NCI-H510A treated with DMSO at 0.1 percent for 48 hours (cell line): ENCODE measurements at places on chromosomes 7 and 10.

- DNase-seq: no peak
Measured at GRCh38 chr7:2729031-2729892, 41.3 kb downstream of the AMZ1 start.

- peak; percentile 23 for DNase-seq
Measured at GRCh38 chr7:120741371-120742042, 116.4 kb downstream of the TSPAN12 start.

- no peak for DNase-seq
Measured at GRCh38 chr10:62638062-62638477, 166.4 kb upstream of the ADO start.

DNA sequence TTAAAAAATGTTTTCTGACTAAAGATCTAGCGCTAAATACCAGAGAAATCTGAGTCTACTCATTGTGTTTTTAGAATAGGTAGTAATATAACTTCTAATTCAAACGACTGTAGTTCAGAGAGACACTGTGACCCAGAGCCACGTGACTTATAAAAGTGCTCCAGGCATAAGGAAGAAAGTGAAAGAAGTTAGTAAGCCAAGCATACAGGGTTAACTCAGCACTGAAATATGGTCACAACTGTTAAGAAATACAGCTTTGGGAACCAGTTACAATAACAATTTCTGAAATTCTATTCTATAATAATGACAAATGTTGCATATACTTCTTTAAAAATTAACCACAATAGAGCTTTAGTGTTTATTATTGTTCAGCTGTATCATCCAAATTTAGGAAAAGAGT, 119.1 kb downstream of the TFEC start:
- DNase-seq: no peak

DNA sequence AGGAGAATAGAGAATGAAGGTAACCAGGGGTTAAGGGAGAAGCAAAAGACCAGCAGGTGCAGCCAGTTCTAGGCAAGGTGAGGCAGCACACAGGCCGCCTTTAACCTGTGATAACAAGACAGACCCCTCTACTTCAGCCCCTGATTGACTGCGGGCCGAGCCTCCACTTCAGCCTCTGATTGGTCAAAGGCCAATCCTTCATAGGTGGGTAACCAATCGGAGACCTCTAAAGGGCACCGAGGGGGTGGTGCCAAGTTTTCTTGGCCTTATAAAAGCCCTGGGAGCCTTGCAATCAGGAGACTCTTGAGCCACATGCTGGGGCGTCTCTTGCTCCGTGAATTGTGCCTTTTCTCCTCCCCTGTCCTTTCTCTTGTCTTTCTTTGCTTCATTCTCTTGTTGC, 98.8 kb downstream of the ELFN1 start:
- no peak for DNase-seq

DNA sequence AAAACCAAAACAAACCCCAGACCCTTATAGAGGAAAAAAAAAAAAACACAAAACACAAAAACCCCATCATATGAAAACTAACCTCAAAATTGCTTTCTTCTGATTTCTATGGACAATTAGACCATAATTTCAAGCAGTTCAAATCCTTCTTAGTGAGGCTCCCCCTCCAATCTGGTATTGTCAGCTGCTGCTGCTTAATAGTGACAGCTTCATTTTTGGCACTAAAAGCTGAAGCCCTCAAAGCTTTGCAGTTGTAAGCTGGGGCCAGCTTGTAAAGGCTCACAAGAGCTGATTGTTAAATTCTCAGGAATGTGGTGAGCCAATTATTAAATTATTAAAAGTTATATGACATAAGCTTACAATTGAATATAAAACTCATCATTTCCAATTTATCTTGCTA, 21.9 kb downstream of the ATXN7L1 start:
- DNase-seq: no peak

- no peak for DNase-seq
Measured at GRCh38 chr10:44659320-44659719, 251.8 kb upstream of the TMEM72 start.

DNA sequence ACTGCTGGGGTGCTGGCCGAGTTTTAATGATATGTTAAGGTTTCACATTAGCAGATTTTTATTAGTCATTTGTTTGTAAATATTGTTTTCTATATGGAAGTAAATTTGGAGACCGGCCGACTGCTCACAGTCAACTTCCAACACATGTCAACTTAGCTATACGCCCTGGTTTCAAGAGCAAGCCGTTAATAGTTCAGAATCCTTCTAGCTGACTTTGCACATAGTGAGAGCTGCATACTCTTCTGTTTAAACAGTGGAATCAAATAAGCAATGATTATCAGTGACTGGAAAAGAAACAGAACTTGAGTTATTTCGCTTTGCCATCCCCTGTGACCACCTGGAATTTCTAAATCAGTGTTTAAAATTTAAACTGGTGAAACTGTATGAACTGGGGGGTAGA, 109.9 kb downstream of the PFKFB3 start:
- DNase-seq: no peak

DNA sequence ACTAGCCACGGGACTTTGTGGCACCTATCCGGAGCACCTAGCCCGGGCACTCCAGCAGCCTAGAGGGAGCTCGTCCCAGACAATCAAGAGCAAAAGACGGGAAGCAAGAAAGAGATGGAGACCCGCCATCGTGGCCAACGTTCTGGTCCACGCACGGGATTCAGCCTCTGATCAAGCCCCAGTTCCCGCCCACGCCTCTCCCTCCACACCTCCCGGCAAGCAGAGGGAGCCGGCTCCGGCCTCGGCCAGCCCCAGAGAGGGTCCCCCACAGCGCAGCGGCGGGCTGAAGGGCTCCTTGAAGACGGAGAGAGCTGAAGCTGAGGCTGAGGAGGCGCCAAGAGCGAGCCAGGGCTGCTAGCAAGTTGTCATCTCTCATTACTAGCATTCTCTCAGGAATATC, 992 bp upstream of the SLC39A12 start:
- DNase-seq: no peak

GRCh38 chr10:49791100-49791499, 29.0 kb upstream of the OGDHL start:
- DNase-seq: peak; percentile 2
